RPMI8226 (cell line): ENCODE measurements at places on chromosomes 3 and 15.

DNA sequence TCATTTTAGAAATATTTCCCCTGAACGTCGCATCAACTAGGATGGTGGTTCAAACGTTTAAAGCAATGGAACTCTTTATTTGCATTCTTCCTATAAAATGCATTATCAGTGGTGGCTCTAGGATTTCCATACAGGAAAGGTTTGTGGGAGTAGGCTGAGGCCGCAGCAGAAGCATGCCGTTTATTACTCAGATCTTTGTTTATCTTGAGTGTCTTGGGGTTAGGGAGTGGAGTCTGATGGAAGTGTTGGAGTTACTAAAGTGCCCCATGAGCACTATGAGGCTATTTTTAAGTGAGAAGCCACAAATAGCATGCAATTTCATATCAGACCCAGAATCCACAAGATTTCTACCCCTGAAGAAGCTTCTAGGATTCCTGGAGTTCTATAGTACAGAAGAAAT is 26.2 kb downstream of the ATOSA start:
- DNase-seq = no peak

GRCh38 chr15:67059127-67059553 is 6.3 kb upstream of the SMAD3 start:
- DNase-seq = no peak

DNA sequence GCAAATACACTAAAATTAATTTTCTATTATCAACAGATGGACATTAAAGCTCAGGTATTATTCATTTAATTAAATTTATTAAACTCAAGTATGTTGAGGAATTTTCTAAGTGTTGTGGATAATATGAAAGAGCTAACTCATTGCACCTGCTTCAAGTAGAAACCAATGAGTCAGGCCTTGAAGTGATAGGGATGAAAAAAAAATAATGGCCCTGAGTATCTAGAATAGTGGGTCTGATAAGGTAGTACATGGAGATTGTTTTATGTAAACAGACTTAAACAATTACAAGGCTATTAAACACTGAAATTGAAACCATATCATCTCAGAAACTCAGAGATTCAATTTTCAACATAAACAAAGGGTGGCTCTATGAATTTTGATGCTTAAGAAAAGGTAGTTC is 857.1 kb upstream of the GBE1 start:
- no peak for DNase-seq

DNA sequence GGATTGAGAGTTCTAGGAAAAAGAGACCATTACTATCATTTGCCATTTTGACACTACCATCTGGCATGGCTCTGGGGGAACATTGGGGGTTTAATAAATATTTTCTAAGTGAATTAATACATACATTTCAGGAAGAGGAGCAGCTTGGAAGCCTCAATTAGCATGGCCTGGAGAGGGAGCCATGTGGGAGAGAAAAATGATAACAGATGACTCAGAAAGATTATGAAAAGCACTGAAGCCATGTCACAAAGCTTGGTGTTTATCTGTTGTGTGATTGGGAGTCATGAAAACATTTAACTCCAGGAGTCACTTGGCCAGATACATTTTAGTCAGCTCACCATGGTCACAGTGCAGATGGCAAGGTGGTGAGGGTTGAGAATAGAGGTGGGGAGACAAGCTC is 121.0 kb downstream of the SSR3 start:
- DNase-seq = no peak

DNA sequence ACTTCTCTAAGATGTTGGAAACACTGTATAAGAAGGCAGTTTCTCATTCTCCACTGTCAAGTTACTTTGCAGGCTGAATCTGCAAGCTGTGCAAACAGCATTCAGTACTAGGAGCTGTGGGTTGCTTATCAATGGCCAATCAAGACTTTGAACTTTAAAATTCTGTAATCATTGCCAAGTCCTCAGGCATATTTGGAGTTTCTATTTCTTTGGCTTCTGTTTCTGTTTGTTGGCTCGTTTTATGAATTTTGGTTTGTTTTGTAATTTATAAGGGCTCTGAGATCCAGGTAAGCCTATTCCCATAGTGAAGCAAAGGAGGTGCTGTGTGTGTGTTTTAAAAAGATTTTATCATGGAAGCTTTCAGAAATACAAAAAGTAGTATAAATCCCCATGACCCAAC is 32.1 kb downstream of the TLNRD1 start:
- DNase-seq = no peak

DNA sequence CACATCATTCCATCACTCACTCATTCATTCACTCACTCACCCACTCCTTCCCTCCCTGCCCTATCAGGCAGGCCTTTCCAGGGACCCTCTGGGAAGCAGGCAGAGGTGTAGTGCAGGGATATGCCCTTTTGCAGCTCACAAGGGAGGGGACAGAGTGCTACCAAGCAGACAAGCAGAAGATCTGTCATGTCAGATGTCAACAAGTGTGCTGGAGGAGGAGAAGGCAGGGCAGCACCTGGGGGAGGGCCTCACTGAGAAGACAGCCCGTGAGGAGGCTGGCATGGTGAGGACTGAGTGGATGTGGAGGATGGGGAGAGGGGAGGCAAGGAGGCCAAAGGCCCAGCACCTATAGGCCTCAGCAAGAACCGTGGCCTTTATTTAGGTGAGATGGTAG is 15.3 kb downstream of the ABTB1 start:
- DNase-seq = no peak

DNA sequence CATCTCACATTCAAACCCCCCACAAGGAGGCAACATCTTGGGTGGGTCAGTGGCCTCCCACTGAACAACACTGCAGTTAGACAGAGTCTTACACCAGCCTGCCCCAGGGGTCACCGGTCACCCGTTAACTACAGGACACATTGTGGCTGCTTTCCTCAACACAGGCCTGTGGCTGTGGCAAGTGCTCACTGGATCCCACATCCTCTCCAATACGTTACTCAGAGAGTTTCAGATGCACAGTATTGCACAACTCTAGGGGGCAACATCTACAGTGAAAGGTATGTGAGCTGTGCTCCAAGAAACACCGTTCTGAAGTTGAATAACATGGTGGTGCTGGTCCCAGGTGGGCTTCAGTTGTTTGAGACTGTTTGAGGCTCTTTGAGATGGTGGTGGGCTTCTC is 41.0 kb downstream of the CTDSPL start:
- no peak for DNase-seq

- DNase-seq = no peak
Observed at GRCh38 chr3:138450181-138450580, 15.8 kb downstream of the ESYT3 start.

DNA sequence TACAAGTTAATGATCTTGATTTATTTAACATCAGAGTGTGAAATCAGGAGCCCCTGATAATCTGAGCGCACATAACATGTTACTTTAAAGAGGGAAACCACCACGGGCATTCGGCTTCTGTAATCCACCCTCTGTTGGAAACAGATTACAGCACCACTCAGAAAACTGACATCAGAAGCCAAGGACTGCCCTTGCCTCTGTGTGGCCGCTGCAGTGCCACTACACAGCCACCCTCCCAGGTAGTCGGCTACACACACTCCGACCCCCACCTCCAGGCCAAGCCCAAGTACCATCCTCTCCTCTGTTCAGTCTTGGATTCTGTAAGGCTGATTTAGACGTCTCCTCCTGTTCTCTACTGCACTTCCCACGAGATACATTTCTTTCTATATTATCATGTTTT is 251.7 kb downstream of the GABRB3 start:
- no peak for DNase-seq

DNA sequence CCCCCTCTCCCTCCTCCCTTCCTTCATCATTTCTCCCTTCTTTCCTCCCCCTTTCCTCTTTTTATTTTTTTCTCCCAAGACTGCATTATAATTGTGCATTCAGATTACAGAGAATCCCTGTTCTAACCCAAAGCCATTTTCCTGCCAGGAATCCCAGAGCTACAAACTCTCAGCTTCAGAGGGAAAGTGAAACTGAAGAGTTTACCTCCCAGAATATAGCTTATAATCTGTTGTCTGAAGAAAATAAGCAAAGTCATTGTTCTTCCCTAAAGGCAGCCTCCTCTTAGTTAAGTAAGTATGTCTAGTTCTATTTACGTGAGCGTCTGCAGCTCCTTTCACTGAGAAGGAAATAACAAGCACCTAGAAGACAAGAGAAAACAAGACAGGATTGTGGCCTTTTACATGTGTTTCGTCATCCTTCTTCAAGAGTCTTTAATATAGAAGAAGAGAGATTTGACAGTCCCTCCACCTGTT is 97.2 kb downstream of the CHST2 start:
- DNase-seq = peak; percentile 38

- DNase-seq = no peak
Observed at GRCh38 chr3:189727158-189727557, 96.0 kb downstream of the TP63 start.

DNA sequence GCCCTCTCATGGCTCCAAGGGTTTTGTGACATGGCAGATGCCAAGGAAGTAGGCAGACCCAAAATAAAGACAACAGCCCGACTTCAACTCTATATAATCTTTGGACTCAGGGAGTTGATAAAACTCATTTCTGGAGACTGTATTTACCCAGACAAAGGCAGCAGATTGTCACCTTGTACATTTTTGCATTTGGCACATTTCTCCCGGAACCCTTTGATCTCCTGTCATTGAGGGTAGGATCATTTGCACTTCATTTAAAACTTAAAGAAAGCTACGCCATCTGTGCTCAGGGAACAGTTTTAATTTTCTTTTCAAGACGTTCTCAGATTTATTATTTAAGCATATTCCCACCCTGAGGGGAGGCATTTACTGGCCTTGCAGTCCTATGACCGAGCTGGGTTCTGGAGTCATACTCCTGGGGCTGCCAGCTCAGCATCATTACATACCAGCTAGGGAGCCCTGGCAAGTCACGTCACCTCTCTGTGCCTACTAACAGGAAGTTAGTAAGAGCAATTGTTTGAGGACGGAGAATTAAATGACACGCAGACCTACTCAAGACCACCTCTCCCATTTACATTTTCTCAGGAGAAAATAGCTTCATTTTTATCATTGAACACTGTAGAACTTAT is 5.9 kb downstream of the CDCP1 start:
- DNase-seq = no peak

- DNase-seq = no peak
Observed at GRCh38 chr3:13718000-13718399, 161.9 kb downstream of the WNT7A start.

- no peak for DNase-seq
Observed at GRCh38 chr3:58688574-58688973, 22.0 kb upstream of the FAM3D start.

DNA sequence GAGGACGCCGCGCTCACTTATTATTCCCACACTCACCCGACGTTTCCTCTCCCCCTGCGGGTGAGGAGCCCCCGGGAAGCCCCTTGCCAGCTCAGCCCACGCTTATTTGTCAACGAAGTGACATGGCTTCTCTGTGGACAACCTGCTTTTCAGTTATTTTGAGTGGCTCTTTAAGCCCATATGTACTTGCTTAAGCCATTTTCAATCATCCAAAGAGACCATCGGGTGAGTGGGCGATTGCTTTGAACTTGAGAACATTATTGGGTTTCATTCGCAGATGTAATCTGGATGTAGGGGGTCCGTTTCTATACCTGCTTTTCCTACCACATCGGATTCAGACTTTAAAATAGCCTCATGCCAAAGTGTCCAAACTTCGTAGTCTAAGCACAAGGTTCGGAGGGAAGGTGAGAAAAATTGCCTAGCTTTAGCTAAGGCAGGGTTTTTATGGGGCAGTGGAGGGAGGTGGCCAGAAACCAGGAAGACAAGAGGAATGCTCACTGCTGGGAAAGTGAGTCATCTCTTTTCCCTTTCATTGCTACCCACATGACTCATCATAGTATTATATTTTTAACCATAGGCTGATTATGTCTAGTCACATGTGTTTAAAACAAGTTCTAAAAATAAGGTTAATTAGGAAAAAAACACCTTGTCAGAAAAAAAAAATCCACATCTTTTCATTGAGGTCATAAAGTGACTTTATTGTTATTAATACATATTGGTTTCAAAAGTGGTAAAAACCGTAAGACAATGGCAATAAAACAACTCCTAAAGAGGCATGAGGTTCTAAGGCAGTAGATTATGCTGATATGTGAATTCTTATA is 773.1 kb upstream of the NR2F2 start:
- no peak for DNase-seq

DNA sequence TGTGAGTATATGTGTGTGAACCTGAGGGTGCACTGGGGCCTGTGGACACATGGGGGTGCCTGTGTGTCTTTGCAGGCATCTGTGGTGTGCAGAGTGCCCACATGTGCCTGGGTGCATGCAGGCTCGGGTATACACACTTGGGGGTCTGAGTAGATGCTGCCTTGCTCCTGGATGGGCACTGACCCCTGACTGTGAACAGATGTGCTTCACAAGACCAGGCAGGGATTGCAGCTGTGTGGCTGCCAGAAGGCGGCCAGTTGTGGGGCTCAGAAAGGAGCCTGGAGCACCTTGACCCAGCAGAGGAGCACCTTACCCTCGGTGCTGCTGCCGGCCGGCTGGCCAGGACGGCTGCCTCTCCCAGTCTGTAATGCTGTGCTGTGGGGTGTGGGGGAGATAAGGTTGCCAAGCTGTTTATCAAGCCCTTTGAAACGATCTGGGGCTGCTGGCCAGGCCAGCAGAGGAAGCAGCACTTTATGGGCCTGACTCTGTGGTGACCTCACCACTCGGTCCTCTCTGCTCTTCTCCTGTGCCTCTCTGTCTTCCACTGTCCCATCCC is 55.5 kb upstream of the MRPS22 start:
- no peak for DNase-seq

- DNase-seq = no peak
Observed at GRCh38 chr15:48415036-48415886, 84.0 kb downstream of the DUT start.

DNA sequence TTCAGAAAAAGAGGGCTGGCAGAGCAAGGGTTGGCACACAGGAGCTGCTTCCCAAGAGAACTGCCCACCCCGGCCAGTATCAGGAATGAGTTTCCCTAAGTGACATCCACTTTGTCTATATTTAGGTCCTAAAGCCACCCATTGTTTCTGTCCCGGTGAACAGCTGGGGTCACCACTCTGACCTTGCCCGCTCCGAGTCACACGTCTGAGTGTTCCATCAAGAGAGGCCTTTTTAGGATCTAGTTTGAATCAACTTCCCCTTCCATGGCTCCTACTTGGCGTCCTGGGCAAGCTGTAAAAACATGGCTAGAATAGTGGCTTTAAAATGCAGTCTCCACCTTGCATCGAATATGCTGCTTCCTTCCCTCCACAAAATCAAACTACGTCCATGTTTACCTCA is 109.6 kb upstream of the ARHGEF3 start:
- DNase-seq = no peak
